Activated T-cell treated with anti-CD3 and anti-CD28 coated beads, Interleukin-2, amount 50 U/mL, for 24 hours (primary cell): ENCODE measurements at places on chromosomes 16 and 17.

GRCh38 chr17:57257895-57258851 is 1.9 kb downstream of the MSI2 start:
- no peak for DNase-seq

DNA sequence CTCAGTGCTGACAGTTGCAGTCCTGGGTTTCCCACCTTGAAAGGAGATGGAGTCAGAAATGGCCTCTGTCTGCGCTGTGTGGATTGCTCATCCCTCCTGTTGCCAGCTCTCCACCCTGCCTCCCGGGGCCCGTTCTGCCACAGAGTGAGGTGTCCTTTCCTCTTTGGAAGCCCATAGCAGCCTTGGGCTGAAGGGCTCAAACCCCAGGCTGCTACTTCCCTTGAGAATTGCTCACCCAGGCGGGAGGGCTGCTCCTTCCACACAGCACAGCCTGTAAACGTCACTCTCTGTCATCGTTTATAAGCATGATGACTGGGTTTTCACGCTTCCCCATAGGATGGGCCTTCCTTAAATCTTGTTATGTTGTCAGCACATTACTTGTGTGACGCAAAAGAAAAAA is 62.7 kb downstream of the FOXK2 start:
- no peak for DNase-seq

DNA sequence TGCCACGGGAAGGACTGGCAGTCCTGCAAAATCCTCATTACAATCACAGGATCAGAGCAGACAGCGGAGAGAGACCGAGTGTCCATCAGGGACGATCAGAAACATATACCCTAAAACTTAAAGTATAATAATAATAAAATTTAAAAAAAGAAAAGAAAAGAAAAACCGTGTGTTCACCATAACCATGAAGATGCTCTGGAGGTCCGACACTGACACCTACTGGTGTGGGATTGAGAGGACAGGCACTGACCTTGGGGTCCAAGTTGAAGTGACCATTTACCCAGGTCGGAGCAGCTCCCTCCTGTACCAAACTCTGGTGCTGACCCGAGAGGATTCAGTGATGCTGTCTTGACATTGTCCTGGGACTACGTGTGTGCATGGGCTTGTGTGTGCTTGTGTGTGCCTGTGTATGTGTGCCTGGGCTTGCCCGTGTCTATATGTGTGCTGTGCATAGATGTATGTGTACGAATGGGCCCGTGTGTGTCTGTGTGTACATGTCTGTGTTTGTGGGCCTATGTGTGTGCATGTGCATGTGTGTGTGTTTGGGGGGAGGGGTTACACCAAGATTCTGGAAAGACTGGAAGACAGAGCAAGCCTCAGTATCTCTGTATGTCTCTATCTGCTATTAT is 10.0 kb upstream of the CD300LD start:
- DNase-seq: no peak

GRCh38 chr16:63856537-63856936 is 1265.3 kb downstream of the CDH11 start:
- no peak for DNase-seq

GRCh38 chr16:22673421-22673831 is 140.5 kb upstream of the HS3ST2 start:
- DNase-seq: no peak

DNA sequence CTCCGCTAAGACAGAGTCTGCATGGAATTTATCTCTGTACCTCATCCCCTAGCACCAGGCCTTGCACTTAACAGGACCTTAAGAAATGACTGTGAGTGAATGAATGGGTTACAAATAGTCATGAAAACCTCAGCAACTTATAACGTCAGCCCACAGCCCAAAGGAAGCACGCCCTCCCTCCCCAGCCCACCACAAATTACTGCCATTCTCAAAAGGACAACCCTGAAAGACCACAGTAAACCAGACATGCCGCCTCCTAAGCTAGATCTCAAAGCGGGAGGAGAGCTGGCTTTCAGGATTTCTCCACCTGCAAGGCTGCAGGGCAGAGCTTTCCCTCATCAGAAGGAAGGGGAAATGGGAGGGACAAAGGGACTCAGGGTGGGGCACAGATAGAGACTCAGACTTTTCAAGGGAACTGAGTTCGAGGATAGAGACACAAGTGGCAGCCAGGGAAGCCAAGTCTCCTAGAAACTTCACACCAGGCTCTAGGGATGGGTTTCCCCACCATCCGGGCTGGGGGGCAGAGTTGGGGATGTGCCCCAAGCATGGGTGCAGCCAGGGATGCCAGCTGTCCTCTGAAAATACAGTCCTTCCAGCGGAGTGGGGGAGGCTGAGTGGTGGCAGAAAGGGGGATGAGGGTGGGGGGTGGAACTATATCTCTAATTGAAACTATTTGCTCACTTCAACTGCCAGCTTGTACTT is 56.7 kb downstream of the PLXDC1 start:
- peak; percentile 49 for DNase-seq

- DNase-seq: no peak
Observed at GRCh38 chr16:24328835-24329452, 72.8 kb downstream of the CACNG3 start.

GRCh38 chr17:8881606-8882005 is 14.1 kb upstream of the PIK3R6 start:
- no peak for DNase-seq
